Activated CD8-positive, alpha-beta T cell treated with anti-CD3 and anti-CD28 coated beads, Interleukin-2, amount 10 ng/mL, durations not matched to agents 7 days and 5 days (primary cell): ENCODE measurements at places on chromosomes 3 and 15. TPM values are rescaled to one million over a fixed set of nuclear protein-coding genes. Genes with fewer than 3 reads are reported as not detected.

The GOLGA8J gene
- total RNA-seq: 0.34 TPM

DNA sequence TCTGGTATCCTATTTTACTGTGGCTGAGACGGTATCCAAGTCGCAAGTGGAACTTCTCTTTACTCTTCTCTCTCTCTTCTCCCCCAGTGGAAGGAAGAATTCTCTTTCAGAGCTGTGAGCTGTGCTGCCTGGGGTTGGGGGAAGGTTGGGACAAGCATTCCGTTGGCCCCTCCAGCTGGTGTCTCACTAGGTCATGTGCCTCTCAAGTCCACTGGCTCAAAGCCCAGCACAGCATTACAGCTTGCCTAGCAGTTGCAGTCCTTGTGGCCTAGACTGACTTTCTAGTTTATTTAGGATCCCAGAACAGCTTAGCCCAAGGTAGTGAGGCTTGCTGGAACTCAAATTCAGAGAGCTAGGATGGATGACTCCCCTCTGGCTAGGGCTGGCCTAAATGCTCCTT lies 76.1 kb upstream of the SPATA16 start:
- no peak for DNase-seq

- peak; percentile 76 for DNase-seq
Measured at GRCh38 chr3:126357295-126358037, at the start of gene KLF15. TSS of gene KLF15 (minus strand) at chr3:126357408. CDS start at chr3:126352922, 4,486 bp downstream.

- DNase-seq: no peak
Measured at GRCh38 chr15:80468796-80469195, 64.6 kb downstream of the ARNT2 start.

DNA sequence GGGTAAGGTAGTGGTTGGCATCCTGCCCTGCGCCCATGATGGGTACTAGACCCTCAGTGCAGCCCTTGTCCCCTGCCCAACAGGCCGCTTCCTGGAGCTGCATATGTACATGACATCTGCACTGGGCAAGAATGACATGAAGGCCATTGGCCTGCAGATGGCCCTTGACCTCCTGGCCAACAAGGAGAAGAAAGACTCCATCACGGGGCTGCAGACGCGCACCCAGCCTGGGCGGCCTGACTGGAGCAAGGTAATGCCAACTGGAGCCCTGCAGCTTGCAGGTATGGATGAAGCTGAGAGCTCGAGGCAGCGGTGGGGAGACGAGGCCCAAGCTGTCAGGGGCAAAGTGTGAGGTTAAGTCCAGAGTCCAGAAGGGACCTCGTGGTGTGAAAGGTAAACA lies 40.8 kb downstream of the NOX5 start:
- DNase-seq: no peak

The SI gene
- not detected for total RNA-seq

DNA sequence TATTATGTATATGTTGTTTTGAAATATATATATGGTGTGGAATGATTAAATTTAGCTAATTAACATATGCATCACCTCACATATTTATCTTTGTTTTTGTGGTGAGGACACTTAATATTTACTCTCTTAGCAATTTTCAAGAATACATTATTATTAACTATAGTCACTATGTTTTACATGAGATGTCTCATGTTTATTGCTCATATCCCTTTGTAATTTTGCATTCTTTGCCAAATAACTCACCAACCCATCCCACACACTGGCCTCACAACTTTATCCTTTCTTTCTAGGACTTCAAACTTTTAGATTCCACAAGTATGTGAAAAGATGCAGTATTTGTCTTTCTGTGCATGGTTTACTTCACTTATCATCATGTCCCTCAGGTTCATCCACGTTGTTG lies 950.2 kb upstream of the CADM2 start:
- no peak for DNase-seq

DNA sequence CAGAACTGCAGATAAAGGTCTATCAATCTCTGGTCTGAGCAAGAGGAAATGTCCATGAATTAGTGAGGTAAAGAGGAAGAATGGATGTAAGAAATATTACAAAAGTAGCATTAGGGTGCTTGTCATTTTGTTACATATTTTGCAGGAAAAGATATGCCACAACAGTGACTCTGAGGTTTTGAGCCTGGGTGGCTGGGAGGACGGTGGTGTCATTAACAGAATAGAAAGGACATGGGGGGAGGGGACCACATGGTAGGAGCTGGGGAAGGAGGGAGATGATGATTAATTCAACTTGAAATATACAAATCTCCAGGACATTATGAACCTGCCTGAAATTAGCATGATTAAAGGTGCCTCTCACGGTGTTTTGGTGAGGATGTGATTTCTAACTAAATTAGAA lies 245.5 kb upstream of the MDFIC2 start:
- no peak for DNase-seq

DNA sequence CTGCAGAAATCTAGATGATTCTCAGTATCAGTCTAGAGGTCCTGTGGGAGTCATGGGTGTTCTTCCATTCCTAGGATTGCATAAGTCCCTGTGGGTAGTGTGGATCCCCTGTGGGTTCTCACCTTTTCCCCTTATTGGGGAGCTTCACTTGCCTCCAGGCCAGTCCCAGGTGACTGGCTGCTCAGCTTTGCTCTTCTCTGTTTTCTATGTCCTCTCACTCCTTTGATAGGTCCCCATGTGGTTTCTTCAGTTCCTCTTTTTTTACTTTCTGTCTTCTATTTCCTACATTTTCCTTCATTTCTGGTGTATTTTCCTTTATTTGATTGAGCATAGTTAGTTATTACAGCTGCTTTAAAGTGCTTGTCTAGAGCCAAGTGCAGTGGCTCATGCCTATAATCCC lies 10.9 kb downstream of the TEX55 start:
- no peak for DNase-seq

The MAN2A2 gene
- total RNA-seq: 82.7 TPM

GRCh38 chr15:57223345-57223744 lies 153.0 kb upstream of the CGNL1 start:
- DNase-seq: no peak

- DNase-seq: no peak
Measured at GRCh38 chr3:20648294-20648693, 462.3 kb upstream of the SGO1 start.

DNA sequence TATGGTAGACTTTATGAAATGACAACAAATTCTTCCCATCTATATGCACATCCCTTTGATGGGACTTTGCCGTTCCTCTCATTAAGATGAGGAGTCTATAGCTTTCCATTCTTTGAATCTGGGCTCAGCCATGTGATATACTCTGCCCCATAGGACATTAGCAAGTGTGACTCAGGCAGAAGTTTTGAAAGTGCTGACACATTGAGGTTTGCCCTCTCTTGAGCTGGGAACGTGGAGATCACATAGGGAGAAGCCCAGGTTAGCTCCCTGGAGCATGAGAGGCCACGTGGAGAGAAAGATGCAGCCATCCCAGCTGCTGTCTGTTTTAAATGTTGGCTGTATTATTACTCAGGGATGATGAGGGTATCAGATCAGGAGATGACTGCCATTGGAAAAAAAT lies 67.7 kb upstream of the OXTR start:
- no peak for DNase-seq

GRCh38 chr3:5181469-5182141 lies 5.9 kb upstream of the EDEM1 start:
- no peak for DNase-seq

DNA sequence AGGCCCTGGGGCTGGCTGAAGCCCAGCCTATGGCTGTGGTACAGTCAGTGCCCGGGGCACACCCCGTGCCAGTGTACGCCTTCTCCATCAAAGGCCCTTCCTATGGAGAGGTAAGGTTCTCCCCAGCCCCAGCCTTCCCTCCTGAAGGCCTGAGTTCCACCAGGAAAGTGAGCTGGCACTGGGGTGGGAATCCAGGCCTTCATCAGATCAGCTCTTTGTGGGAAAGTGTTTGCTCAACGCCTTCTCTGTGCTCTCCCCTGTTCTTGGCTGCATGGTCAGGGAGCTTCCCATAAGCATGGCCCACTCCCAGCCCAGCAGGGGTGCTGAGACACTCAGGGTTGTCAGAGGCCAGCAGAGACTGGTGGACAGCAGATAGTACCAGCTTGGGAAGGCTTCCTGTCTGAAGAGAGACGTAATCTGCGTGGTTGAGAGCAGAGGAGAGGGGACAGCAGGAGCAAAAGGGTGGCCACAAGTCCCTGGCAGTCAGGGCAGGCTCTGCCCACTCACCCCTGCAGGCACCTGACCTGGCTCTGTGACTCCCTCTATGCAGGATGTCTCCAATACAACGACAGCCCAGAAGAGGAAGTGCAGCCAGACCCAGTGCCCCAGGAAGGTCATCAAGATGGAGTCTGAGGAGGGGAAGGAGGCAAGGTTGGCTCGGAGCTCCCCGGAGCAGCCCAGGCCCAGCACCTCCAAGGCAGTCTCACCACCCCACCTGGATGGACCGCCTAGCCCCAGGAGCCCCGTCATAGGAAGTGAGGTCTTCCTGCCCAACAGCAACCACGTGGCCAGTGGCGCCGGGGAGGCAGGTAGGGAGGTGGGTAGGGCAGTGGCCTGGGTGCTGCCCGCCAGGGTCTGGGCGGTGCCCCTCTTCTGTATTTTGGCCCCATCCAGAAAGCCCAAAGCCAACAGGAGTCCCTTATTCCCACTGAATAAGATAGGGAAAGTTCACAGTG lies 38.4 kb downstream of the PML start:
- DNase-seq: no peak

GRCh38 chr3:184911570-184911969 lies 99.6 kb downstream of the VPS8 start:
- no peak for DNase-seq

The SLC9C1 gene
- total RNA-seq: not detected

The NTRK3 gene
- total RNA-seq: not detected

DNA sequence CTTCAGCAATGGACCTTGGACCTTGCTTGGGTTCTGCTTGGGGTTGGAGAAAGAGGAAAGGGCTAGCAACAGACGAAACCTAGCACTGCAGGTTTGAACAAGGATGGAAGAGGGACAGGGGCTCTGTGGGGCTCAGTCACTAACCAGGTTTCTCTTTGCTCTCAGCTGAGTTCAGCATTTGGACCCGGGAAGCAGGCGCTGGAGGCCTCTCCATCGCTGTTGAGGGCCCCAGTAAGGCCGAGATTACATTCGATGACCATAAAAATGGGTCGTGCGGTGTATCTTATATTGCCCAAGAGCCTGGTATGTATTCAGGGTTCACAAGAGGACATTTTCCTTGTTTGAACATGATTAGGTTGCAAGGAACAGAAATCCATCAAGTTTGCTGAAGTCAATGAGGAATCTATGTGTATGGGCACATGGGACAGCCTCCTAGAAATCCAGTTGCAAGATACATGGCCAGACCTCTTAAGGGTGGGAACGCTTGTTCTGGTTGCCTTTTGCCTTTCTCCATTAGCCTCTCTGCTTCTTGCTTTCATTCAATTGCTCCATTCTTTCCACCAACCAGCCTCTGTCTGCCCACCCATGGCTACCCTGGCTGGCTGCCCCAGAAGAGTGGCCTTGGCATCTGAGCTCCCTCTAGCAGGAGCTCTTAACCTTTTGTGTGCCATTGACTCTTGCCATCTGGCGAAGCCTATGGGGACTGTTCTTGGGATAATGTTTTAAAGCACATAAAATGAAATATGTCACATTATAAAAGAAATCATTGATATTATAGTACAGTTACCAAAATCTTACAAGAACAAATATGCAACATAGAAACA lies 55.9 kb downstream of the DNASE1L3 start:
- DNase-seq: no peak

The EPHA6 gene
- not detected for total RNA-seq

DNA sequence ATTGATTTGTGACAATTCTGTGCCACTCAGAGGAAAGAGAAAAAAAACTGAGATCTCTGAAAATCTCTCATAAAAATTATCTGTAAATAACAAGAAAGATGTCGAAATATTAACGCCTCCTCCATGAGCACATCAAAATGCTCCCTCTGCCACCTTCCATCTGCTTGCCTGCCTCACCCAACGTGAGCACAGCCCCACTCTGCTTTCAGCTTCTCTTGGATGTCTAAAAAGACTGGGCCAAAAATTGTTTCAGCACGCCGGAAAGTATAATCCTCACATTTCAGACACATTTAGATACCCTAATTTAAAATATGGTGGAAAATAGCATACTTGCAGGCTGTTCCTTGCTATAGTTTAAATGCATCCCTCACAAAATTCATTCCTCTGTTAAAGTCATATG lies 57.1 kb downstream of the ERC2 start:
- DNase-seq: no peak

- no peak for DNase-seq
Measured at GRCh38 chr3:185929192-185930151, 8.3 kb downstream of the TRA2B start.

- no peak for DNase-seq
Measured at GRCh38 chr15:82838096-82838735, 28.8 kb downstream of the WHAMM start.

The CLDN18 gene
- total RNA-seq: not detected

- DNase-seq: peak; percentile 61
Measured at GRCh38 chr3:111392894-111393398, 149.1 kb upstream of the CD96 start.

The EOGT gene
- total RNA-seq: 9.4 TPM
